ENCODE measurements at places on chromosomes 3 and 15.

DNA sequence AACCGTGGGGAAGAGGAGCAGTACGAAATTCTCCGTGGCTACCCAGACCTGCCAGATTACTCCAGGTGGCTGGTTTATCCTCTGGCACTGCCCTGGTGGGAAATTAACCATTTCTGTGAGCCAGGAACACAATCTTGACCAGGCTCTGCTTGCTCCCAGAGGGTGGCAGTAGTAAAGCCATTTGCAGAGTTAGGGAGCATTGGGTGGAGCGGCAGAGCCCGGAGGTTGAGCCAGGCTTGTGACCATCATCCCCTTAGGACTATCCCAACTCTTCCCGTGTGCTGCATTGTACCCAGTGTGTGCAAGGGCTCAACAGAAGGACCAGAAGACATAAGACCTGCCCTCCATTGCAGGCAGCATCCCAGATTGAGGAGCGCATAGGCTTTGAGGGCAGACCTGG, 5.3 kb downstream of the KNG1 start:
- no peak for DNase-seq

- DNase-seq, result no peak
Observed at GRCh38 chr3:37675833-37676596, 185.7 kb upstream of the CTDSPL start.

DNA sequence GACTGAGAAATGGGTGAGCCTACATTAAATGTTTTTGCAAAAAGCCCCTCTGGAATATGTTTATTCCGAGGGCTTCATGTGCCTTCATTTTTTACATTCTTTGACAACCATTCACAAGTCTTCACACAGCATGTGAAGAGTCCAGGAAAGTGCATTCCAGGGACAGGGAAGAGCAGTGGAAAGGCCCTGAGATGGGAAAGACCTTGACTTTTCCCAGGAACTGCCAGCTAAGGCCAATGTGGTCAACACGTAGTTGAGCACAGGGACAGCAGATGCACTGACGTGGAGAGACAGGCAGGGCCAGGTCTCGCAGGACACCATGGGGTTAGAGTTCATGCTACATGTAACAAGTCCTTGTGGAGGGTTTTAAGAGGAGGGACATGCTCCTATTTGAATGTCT, 21.7 kb downstream of the SSR3 start:
- DNase-seq, result no peak

DNA sequence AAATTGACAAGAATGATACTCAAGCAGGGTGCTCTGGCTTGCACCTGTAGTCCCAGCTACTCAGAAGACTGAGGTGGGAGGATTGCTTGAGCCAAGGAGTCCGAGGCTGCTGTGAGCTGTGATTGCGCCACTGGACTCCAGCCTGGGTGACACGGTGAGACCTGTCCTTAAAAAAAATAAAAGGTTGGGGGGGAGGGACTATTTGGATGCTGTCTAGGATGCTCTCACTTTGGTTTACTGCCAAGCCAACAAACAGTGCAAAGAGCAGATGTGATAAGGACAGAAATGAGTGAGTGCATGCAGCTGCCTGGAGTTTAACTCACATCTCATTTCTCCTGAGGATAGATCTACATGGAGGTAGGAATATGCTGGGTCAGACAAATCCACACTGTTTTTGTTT, 130.0 kb downstream of the FRMD4B start:
- DNase-seq, result no peak

GRCh38 chr15:38876621-38877020, 312.0 kb upstream of the RASGRP1 start:
- DNase-seq, result no peak

GRCh38 chr3:18423401-18424212, 1.5 kb downstream of the SATB1 start:
- DNase-seq, result no peak

DNA sequence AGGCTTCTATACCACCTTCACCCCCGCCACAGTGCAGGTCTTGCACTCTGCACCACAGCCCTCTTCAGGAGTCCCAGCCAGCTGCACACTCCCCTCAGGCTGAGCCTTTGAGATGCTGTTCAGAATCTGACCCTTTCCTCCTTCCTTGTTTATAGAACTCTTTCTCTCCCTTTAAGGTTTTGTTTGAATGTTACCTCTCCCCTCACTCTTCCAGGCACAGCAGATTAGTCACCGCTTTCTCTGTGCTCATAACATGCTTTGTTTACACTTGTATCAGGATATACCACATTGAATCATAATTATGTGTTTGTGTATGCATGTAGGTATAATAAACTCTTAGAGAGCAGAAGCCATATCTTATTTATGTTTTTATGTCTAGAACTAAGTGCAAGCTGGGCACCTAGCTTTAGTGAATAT, 168.4 kb upstream of the BCL6 start:
- DNase-seq, result peak; percentile 63

DNA sequence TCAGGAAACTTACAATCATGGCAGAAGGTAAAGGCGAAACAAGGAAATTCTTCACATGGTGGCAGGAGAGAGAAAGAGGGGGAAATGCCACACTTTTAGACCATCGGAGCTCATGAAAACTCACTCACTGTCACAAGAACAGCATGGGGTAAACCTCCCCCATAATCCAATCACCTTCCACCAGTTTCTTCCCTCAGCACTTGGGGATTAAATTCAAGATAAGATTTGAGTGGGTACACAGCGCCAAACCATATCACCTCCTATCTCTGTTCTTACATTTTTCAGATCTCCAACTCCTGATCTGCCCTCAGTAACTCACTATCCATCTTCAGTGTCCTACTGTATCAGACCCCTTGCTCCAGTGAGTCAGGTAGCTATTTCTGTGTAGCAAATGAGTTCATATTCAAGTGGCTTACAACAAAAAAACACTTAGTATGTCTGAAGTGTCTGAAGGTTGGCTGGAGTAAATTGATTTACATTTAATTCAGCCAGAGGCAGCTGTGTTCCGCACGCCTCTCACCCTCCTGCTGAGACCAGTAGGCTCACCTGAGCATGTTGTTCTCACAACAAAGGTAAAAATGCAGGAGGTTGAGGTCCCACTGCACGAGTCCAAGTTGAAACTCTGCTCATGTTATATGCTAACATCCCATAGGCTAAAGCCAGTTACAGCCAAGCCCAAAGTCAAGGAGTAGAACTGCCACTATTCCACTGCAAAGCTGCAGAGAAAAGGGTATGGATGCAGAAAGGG, 180.7 kb upstream of the LMCD1 start:
- DNase-seq, result no peak

DNA sequence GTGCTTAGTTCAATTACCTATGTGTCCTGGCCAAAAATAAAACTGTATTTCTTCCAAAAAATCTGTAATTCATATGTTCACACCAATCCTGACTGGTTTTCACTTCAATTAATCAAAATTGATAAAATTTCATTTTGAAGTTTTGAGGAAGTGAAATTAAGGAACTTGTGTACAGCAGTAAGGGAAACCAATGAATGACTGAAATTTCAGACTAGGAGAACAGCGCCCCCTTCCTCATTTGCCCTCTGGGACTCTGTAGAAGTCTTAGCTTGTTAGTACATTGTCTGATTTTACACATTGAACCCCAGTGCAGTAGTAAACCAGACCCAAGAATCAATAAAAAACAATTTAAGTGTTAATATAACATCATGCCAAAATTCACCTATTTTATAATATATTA, 495.3 kb upstream of the AGTR1 start:
- no peak for DNase-seq

DNA sequence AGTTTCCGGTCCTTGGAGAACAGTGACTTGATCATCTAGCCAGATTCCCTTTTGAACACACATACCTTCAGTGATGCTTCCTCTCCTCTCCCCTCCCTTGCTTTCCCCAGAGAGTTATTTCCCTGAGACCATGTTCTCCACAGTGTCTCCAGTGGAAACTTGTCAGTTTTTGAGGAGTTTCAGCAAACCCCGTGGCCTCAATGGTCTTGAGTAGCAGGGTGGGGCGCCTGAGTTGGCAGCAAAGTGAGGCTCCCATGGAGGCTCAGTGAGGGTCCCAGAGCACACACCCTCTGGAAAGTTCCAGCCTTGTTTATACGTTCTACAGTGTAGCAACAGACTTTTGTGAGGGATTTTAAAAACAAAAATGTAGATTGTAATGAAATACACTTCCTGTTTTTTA, 135.1 kb downstream of the LRRC28 start:
- no peak for DNase-seq

GRCh38 chr3:131551761-131552160, 49.0 kb upstream of the MRPL3 start:
- DNase-seq, result no peak

DNA sequence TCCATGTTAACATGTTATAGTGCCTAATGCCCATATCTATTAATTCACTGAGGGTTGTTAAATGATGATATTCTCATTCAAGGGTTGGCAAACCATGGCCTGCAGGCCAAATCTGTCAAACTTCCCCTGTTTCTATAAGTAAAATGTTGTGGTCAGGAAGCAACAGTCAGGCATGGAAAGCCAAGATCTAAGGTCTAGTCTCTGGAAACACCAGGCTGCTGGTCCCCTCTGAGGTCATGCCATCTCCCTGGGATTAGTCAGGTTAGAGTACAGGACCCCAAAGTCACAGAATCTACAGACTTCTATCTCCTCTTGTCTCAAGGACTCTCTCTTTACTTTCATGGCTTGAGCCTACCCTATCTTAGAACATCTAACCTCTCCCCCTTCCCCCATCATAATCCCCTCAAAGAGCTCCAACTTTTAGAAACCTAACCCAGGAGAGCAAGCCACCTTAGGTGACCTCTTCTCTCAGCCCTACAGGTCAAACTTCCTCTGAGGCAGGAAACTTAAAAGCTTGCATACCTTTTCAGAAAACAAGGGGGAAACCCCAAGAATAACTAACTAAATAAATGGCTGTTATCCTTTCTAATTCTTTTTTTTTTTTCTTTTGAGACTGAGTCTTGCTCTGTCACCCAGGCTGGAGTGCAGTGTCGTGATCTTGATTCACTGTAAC, 15.3 kb upstream of the HERC1 start:
- no peak for DNase-seq

DNA sequence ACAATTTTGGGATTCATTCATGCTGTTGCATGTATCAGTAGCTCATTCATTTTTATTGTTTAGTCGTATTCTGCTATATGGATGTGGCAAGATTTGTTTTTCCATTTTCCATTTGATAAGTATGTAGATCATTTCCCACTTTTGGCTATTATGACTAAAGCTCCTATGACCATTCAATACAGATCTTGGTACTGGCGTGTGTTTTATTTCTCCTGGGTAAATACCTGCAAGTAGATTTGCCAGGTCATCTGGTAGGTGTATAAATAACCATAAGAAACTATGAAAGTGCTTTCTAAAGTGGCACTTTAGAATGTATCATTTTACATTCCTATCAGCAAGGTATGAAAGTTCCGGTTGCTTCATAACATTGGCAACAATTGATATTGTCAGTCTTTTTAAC, 124.6 kb downstream of the TNIK start:
- no peak for DNase-seq

DNA sequence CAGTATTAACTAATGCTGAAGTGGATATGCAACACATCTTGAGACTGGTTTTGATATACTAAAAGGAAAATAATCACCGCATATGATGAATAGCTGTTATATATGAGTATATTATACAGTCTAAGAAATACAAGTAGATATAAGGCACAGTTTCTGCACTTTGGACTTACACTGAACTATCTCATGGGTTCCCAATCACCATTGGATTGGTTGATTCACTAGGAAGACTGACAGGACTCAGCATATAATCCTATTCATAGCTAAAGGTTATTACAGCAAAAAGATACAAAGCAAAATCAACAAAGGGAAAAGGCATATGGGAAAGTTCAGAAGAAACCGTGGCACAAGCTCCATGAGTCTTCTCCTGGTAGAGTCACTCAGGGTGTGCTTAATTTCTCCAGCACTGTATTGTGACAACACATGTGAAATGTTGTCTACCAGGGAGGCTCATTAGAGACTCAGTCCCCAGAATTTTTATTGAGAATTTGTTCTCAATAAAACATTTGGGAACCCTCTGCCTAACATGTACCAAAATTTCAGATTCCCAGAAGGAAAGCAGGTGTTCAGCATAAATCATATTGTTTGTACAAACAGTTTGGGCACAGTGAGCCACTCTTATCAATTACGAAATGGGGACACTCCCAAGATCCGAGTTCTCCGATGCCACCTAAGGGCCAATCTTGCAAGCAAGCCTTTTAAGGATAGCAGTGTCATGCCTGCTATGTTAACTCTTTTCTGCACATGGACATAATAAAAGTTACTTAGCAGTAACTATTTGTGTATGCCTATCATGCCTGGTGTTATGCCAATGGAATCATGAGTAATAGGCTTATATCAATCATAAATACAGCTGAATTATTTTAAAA, 26.8 kb downstream of the CMC1 start:
- DNase-seq, result no peak

GRCh38 chr3:159760046-159760445, 228.6 kb upstream of the IL12A start:
- no peak for DNase-seq

GRCh38 chr3:107689355-107689754, 166.6 kb downstream of the BBX start:
- no peak for DNase-seq

DNA sequence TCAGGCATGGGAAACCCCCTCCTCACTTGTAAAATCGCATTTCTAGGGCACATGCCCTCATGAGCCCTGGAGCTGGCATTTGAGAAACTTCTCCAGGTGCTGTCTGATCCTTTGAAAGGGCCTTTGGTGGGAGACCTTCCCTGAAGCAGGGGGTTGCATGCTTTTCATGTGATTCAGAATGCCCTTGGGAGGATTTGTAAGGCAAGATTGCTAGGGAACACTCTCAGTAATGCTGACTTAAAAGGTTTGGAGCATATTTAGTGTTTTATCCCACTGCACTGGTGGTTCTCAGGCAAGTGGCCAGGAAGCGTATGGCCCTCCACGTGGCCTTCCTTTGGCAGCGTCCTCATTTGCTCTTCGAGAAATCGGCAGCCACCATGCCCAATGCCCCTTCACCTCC, 164.1 kb downstream of the ARRDC4 start:
- DNase-seq, result no peak

DNA sequence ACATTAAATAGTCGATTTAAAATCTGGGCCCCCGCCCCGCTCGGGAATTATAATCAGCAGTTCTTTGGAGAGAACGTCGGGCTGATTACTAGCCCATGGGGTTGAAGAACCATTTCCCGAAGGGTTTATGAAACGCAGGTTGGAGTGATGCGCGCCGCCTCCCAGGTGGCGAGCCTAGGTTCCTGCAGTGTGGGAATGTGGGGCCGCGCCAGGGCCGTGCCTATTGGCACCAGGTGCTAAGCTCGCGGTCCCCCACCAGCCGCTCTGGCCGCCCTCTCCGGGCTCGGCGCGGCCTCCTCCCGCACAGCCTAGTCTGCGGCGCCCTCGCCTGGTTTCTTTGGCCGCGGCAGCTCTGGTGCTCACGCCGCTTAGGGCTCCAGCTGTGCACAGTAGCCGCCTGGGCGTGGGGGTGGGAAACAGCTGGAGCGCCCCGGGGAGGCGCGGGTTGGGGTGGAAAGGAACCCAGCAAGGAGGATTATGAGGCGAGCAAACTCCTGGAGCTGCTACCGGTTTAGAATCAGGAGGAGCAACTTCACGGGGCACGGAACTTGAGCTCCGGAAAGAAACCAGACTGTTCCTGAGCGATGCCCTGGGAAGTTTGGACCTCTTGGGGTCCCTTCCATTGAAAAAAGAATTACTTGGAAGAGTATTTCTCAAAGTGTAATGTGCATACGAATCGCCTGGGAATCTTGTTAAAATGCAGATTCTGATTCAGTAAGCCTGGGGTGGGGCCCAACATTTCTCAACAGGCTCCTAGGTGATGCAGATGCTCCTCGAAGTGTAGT, 5.6 kb upstream of the MECOM start:
- DNase-seq, result peak; percentile 52
